G401 (cell line): ENCODE measurements at places on chromosomes 16 and 17. TPM values are rescaled to one million over a fixed set of nuclear protein-coding genes. Genes with fewer than 3 reads are reported as not detected.

GRCh38 chr17:50123649-50124349 is 6.2 kb downstream of the SAMD14 start:
- DNase-seq: peak; percentile 76

Gene HOXB8
- 0.10 TPM in 1 of 2 replicates, not detected in the other for total RNA-seq

DNA sequence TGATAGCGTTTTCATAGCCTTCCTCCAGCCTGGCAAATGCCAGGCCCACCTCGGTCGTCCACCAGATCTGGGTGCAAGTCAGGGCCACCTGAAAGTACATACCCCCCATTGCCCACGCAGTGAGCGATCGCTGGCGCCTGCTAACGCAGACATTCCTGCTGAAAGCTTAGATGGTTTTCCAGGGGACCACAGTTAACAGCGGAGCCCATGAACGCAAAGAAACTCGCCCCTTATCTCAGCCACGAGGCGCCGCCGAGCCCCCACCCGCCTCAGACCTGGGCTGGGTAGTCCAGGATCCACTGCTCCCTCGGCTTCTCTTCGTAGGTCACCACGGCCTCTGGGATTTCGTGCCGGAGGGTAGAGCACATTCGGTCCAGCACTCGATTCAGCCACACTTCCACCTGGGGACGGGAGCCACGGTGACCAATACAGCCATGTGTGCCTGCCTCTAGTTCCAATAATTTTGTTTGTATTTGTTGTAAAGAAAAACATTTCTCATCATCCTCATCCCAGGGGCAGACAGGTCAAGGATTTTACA is 74.5 kb downstream of the DNAH17 start:
- DNase-seq: no peak

DNA sequence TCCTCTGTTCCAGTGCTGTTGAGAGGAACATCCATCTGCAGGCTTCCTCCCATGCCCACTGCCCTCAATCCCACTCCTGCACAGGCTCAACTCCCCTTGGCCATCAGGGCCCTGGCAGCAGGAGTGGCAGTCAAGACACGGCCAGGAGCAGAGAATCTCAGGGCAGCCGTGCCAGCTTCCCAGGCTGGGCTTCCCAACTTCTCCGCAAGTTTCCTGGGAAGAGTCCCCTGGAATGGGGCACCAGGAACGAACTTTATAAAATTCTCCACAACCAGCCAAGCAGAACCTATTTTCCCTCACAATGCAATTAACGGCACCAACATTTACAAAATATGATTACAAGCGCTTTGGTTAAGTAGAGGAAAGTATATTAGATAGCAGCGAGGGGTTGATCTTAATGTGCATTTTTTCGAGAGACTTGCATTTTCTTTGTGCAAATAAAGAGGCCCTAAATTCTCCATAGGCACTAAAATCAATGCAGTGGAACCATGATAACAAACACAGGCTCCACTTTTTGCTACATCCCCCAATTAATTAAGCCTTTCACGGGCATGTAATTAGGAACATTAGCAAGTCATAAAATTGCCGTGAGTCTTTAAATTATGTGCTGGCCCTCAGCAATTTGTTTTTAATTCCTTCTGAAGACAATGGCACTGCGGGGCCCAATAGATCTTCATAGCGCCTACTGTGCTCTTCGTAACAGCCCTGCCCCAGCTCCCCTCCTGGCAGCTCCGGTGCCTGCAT is 99.9 kb upstream of the LHX1 start:
- no peak for DNase-seq

Gene ACSM2A
- total RNA-seq: not detected in 2 replicates

Gene CA7
- total RNA-seq: not detected in 2 replicates

Gene RNF167
- 86.0 and 97.4 TPM in 2 replicates for total RNA-seq

DNA sequence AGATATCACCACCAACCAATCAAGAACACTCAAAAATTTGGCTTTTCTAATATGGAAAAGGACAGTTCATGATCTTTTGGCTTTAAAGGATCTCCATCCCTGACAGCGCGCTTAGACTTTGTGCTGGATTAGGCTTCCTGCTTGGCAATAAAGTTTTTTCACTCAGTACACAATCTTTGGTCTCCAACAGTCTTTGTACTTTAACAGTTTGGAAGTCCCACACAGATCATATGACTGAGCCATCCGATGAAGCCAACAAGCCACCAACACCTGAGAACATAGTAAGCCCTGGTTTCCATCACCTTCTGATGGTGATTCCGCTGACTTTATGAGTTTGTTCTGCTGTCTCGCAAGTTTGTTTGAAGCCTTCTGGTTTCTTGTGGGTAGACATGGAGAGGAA is 34.3 kb downstream of the SMURF2 start:
- DNase-seq: no peak

- peak; percentile 96 for DNase-seq
Observed at GRCh38 chr16:21166561-21166961, 8.1 kb downstream of the LDAF1 start.

- DNase-seq: no peak
Observed at GRCh38 chr16:86418981-86419380, 91.3 kb upstream of the FOXF1 start.

- peak; percentile 36 for DNase-seq
Observed at GRCh38 chr17:81251709-81252301, 12.7 kb downstream of the NDUFAF8 start.

Gene KRT9
- total RNA-seq: not detected in 2 replicates

Gene HOXB2
- 8.9 and 19.7 TPM in 2 replicates for total RNA-seq

DNA sequence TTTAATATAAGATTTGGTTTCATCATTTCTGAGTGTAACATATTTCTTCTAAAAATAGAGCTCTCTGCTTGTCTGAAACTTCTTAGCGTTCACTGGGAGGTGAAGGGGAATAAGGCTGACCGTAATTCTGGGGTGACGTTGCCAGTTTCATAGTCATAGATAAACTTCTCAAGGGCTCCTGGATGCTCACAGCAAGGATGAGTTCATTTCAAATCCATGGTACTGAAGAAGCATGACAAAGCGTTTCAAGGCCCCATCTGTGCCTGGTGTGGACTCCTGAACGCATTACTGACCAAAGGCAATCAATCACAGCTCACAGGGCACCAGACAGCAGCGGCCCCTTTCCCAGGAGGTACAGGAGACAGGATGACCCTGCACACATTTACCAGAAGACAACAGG is 12.0 kb upstream of the EVPL start:
- DNase-seq: no peak

- DNase-seq: no peak
Observed at GRCh38 chr16:87057211-87057881, 259.8 kb downstream of the C16orf95 start.

DNA sequence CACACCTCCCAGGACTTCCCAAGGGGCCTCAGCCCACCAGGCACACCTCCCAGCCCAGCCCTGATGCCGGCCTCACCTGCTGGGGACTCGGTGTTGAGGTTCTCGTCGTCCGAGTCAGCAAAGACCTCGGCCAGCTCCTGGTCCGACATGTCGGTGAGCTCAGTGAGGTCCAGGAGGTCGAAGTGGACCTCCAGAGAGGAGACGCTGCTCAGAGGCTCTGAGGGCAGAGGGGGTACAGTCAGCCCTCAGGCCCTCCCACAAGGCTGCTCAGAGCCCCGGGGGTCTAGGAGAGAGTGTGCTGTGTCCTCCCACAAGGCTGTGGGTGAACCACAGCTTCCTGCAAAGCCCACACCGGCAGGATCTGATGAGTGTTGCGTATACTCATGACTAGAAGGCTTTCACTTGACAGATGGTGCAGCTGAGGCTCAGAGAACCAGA is 10.5 kb downstream of the DBNDD1 start:
- DNase-seq: no peak

GRCh38 chr17:7348478-7349242 is 3.3 kb upstream of the KCTD11 start:
- peak; percentile 66 for DNase-seq

DNA sequence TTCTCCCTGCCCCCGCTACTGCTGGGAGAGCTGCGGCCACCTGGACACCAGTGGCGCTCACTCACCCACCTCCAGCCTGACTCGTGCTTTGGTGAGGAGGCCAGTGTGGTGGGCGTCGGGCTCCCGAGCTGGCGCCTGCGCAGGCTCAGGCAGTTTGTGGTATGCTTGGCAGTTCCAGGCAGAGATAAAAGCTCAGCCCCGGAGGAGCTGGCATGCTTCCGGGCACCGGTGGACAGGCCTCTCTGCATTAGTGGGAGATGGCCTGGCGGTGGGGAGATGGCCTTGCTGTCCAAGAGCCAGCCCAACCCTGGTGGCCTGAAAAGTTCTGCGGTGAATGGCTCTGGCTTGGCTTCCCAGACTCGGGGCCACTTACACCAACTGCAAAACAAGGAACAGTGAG is 4.1 kb downstream of the ADGRG1 start:
- DNase-seq: no peak

DNA sequence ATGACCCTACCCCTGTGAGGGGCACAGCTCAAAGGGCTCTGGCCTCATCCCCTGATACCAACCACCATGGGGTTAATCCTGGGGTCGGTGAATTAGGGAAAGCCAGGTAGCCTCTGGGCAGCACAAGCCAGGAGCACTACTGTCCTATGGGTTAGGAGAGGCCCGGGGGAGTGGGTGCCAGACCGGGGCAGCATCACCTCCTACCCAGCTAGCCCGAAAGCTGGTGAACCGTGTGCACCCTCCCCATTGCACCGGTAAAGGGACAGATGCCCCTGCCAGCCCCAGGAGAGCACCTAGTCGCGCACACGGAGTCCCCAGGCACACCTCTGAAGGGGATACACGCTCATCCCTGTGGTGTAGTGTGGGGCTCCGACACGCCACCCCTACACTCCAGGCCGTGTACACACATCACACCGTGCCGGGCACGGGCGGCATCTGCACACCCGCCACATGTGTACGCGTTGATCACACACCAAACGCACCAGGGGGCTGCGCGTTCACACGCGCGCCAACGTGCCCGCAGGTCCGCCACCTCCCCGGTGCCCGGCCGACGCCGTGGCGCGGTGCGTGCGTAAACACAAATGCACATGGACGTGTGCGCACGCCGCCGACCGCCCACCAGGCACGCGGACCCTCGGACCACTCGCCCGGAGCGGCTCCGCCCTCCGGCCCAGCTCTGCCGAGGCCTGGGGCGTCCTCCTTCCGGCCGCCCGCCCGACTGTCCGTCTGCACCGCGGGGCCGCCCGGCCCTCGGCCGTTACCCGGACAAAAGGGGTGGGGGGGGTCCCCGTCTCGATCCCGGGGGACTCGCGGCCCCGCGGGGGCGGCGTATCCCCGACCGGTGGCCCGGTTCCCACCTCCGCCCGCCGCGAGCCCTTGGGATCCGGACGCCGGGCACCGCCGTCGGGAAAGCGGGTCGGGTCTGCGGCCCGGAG is 785 bp downstream of the UBALD1 start:
- no peak for DNase-seq

Gene FSCN2
- 0.80 and 1.4 TPM in 2 replicates for total RNA-seq

DNA sequence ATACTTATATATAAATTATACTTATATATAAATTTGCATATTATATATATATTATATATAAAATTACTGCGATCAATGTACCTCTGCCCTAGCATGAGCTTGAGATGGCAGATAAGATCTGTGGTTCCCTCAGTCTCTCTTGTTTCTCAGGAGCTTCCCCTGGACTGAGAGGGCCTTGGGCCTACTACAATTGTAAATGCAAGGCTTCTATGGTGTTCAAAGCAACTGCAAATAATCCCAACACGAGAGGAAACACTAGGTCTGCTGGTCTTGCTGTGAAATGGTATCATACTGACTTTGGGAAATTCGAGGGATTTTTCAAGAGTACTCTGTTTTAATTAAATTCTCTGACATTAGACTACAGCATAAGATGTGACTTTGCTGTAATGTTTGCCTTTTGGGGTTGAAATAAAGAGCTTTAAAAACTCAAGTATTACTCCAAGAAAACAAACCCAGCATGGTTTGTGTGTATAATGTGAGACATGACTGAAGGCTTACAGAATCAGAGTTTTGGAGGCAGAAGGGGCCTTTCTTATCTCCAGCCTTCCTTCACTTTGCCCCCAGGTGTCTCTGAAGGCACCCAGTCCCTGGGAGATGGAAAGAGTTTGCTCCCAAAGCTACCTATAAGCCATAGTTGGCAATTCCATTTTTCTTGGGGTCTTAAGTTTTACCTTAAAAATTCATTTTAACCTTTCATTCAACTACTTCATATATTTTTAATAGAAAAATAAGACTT is 24.2 kb downstream of the ACSM1 start:
- no peak for DNase-seq

DNA sequence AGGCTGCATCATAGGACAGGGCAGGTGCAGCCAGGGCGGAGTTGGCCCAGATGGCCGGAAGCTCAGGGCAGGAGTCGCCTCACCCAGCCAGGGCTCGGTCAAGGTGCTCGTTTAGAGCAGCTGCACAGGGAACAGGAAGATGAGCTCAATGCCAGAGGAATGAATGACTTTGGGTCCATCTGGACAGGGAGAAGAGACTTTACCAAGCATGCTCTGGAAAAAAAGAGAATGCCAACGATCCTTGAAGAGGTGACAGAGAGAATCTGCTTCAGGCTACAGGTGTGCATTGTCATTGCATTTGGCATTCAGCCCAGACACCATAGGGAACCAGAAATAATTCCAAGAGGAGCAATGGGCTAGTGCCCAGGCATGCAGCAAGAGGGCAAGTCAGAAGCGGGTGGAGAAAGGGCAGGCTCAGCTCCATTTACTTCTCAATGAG is 6.7 kb upstream of the MPP3 start:
- DNase-seq: peak; percentile 99

GRCh38 chr17:40194821-40195220 is 17.6 kb downstream of the RAPGEFL1 start:
- no peak for DNase-seq

Gene RNF40
- 136 and 189 TPM in 2 replicates for total RNA-seq

- DNase-seq: no peak
Observed at GRCh38 chr16:12078405-12079280, 102.1 kb downstream of the SNX29 start.

DNA sequence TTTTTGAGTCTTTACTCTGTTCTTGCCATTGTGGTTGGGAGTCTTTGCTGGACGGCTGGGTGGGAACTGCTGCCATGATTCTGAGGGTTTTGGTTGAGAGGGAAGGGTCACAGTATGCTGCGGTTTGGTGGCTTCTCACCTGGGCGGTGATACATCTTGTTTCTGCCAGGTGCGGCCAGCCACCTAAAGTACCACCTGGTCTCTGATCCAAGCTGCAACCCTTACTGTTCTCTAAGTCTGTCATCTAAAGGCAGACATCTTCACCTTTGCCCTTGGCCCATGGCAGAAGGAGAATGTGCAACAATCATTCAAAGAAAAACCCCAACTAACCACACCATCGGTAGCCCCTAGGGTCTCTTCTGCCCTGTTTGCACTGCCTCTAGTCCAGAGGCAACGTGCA is 19.6 kb upstream of the MPO start:
- DNase-seq: no peak

GRCh38 chr17:41264599-41264998 is 579 bp upstream of the KRTAP9-6 start:
- DNase-seq: no peak

DNA sequence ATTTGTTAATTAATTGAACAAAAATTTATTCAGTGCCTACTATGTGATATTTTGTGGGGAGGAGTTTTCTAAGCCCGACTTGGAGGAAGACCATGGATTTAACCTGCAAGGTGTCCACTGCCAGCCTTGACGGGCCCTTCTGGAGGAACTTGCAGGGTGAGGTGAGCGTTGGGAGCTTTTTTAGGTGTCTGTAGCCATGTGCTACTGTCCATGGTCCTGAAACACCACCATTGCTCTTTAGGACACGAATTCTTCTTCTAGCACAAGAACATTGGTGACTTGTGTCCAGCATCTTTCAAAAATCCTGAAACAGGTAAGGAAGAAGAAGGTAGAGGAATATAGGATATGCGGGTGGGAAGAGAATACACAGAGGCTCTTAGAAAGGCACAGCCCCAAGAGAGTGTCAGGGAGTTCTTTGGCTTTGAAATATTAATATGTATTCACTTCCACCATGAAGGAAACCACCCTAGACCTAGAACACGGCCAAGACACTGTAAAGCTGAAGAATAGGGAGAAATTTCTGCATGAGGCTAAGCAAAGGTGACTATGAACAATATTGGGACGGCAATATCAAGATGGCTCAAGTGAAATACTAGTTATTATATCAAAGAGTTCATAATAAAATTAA is 27.9 kb upstream of the OR4D1 start:
- no peak for DNase-seq

Gene CSF3
- total RNA-seq: not detected in 2 replicates
